Psoas muscle (tissue), 8 donors: ENCODE measurements at places on chromosomes 11 and 22. TPM values are rescaled to one million over a fixed set of nuclear protein-coding genes. Genes with fewer than 3 reads are reported as not detected.

GRCh38 chr11:78158987-78159652, 19.7 kb upstream of the ALG8 start:
- no peak for DNase-seq

JOSD1 gene
- 24.4 TPM for total RNA-seq

C1QTNF4 gene
- total RNA-seq = 0.39 TPM

TSPAN18 gene
- 8.8 TPM for total RNA-seq

GRCh38 chr11:58675334-58676155, 53.1 kb downstream of the CNTF start:
- DNase-seq = peak; percentile 87

GRCh38 chr11:7020183-7020917, at the start of the genes NLRP14 and ZNF214:
Gene NLRP14, plus strand, starts transcription at chr11:7020479. Its CDS starts 18,108 bp downstream, at chr11:7038587.
Gene ZNF214, minus strand, starts transcription at chr11:7020346. Its CDS starts 17,511 bp downstream, at chr11:7002835.
- peak; percentile 93 for DNase-seq

DNA sequence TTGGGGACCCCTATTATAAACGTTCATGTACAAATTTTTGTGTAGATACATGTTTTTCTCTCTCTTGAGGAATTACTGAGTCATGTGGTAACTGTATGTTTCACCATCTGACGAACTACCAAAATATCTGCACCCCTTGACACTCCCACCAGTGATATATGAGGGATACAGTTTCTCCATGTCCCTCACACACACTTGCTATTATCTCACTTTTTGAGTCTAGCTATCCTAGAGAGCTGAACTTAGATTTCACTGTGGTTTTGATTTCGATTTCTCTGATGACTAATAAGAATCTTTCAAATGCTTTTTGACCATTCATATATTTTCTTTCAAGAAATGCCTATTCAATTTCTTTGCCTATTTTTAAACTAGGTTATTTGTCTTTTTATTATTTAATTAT, 200.2 kb downstream of the PGR start:
- no peak for DNase-seq

DNA sequence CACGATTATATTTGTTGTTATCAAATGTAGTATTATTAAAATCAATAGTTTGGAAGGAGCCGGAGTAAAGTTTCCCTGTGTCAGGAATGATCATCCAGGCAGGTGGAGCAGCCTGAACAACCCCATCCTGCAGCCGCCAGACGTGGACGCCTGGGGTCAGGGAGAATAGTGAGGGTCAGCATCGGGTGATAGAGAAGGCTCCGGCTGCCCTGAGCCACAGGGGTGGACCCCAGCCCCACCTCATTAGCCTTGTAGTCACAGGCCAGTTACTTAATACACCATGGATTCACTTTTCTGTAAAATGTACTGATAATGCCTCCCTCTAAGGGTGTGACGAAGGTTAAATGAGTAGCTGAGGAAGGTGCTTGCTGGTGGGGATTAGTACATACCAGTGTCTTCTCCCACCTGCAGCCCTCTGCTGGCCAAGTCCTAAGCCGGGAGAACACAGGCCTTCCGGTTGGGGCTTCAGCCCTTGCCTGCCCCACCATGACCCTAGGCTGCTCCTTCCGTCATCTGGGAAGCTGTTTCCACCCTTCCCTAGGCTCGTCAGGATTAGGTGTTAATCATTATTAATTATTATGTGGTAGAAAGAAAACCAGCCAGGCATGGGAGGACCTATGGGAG, 14.9 kb downstream of the TMEM121B start:
- no peak for DNase-seq

OR2AT4 gene
- not detected for total RNA-seq

DNA sequence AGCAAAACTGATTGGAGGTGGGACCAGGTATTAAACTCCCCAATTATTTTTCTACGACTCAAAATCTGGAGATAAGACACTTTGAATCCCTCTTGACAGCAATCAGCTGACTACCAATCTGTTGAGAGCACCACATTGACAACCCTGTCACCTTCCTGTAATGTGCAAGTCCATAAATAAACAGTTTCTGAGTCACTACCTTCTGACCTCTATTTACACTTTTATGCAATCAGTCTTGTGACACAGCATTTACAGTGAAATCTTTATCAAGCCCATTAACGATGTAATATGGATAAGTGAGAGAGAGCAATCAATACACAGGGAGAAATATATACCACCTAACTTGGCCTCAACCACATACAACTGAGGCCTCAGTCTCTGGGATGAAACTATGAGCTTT, 283.7 kb upstream of the ANO5 start:
- DNase-seq = no peak

DNA sequence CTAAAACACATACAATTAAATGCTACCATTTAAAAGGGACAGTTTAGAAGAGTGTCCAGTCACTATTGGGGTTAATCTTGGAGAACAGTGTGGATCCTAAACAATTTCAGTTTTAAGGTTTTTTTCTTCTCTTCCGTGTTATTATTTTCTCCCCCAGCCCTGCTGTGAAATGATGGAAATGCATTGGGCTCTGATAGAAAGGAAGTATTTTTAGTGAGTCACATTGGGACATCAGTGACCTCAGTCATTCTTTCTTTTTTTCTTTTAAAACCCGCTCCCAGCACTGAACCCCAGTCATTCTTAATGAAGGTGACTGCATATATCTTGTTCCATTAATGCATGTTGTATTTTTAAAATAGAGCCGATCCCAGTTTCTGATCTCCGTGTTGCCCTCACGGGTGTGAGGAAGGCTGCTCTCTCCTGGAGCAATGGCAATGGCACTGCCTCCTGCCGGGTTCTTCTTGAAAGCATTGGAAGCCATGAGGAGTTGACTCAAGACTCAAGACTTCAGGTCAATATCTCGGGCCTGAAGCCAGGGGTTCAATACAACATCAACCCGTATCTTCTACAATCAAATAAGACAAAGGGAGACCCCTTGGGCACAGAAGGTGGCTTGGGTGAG, 93.2 kb upstream of the OR4B1 start:
- no peak for DNase-seq

PANX2 gene
- total RNA-seq = 0.16 TPM

DNA sequence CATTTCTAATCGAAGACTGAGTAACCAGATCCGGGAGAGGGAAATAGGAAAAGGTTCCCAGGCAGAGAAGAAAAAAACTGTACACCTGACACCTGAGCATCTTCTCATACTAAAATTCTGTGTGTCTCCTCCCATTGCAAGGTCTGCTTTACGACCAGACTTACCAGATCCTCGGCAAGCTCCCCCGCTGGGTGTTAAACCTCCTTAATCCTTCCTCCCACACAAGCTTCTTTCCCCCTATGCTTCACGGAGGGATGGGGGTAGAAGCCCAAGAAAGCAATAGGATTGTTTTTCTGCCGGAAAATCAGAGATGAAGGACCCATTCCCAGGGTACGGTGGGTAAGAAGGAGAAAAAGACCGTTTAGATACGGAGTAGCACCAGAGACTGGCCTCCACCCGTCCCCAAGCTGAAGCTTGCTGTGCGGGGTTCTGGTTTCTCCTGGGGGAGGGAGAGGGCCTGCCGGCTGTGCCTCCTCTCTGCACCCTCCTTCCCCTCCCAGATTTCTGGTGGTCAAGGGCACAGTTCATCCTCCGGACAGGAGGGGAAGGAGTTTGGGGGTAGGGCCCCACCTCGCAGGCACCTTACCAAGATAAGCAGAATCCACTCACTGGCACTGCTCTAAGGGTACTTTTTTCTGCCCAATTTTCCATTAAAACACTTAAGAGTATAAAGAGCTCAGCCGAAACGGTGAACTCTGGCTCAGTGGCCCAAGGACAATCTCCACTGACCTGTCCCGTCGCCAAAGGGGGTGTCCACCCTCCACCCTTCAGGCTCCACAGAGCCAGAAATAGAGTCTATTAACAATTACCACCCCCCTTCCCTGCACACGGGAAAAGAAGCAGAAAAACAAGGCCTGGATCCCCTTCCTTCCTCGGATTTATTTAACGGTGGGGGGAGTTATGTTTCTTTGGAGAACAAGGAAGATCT, 1.2 kb downstream of the TOB2 start:
- no peak for DNase-seq

GRCh38 chr11:118155776-118156530, 3.3 kb upstream of the SCN4B start:
- DNase-seq = no peak

- peak; percentile 39 for DNase-seq
Observed at GRCh38 chr22:31753005-31753633, 700 bp upstream of the DEPDC5 start.

- no peak for DNase-seq
Observed at GRCh38 chr11:13868710-13869397, 93.7 kb upstream of the SPON1 start.

P2RX6 gene
- total RNA-seq = 32.8 TPM

GRCh38 chr22:39429916-39430575, 26.8 kb upstream of the MGAT3 start:
- no peak for DNase-seq

RASGRP2 gene
- 2.6 TPM for total RNA-seq

XNDC1N gene
- 1.3 TPM for total RNA-seq

NRIP3 gene
- total RNA-seq = 0.37 TPM

ACTN3 gene
- 60.2 TPM for total RNA-seq

DNA sequence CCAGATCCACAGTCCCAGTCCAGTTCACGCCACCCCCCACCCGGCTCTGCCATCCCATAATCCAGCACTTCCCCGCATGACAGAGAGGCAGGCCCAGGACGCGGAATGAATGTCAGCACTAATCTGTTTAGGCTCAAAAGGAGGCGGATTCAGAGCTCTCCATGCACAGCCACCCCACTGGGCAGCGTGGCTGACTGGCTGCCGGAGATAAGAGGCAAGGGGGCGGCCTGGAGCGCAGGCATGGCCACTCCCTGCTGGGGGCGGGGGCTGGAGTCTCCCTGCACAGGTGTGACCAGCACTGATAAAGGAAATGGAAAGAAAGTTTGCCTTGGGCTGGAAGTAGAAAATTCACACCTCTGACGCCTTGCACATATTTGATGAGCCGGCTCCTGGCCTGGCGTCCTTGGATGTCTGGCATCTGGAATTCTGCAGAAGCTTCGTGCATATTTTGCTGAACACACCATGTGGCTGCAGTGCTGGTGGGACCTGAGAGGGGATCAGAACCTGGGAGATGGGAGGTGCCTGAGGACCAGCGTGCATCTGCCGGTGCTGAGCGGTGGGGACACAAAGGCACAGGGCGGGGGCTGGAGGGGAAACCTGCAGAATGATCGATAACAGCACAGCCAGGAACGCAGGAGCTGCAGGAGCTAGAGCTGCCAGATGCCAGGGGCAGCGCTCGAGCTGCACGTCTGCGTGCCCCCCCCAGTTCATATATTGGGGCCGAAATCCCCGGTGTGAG, 344.4 kb downstream of the CTTN start:
- DNase-seq = no peak

GRCh38 chr22:48783821-48784266, 1043.8 kb downstream of the BRD1 start:
- no peak for DNase-seq

DNA sequence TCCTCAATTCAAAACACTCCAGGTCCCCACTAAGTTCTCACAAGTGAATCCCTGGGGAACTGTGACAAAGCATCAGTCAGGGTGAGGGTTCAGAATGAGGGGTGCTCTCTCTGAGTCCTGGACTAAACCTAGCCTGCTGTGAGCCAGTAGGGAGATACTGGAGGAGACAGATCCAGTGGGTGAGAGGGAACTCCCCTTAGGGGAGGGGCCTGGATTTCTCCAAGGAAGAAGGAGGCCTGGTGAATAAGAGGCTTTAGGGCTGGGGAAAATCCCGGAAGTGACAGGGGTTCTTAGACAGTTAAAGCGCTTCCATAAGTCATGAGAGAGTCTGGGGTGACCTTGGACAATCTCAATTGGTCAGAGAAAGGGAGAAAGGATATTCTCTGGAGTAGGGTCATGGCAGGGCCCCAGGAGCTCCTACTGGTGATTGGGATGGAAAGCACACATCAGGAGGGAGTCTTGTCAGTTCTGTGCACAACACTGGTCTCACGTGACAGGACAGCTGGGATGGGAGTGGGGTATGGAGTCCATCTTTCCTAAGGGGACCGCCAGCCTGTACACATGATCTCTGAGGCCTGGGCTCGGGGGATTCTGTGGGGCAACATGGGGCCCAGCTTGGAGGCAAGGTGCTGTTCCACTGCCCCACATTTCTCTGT, 1.5 kb downstream of the TBC1D10A start:
- peak; percentile 38 for DNase-seq

TRAPPC4 gene
- 46.1 TPM for total RNA-seq

DNA sequence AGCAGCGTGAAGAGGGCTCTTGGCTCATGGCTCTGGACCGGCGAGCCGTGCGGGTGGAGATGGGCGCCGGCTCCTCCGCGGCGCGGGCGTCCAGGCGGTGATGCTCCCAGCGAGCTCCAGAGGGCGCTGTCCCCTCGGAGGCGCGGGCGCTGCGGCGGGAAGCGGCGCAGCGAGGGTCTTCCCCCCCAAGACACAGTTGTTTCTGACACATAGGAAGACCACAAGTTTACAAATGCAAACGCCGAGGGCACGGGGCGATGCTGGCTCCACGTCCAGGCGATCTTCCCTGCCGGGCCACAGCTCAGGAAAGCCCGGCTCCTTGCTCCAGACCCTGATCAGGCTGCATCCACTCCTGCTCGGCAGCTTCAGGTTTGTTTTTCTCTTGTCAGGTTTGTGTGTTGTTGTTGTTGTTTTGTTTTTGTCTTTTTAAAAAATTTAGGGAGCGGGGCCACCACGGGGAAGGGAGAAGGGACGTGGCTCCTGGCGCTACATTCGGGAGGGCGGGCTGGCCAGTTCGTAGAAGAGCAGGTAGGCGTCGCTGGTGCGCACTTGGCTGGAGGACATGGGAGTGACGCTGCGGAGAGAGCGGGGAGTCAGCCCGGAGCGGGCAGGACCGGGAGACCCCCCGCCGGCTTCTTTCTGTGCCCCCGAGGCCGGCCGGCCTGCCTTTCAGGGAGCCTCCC, 10.0 kb upstream of the MFRP start:
- peak; percentile 84 for DNase-seq

CD6 gene
- 0.54 TPM for total RNA-seq

DNA sequence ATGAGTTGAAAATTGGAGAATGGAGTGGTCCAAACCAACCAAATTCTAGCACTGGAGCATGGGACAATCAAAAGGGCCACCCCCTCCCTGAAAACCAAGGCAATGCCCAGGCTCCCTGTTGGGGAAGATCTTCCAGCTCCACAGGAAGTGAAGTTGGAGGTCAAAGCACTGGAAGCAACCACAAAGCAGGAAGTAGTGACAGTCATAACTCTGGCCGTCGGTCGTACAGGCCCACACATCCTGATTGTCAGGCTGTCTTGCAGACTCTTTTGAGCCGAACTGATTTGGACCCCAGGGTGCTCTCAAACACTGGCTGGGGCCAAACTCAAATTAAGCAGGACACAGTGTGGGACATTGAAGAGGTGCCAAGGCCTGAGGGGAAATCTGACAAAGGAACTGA, 80.5 kb upstream of the ADSL start:
- DNase-seq = no peak
